CMK (cell line): ENCODE measurements at places on chromosomes 2 and 18.

DNA sequence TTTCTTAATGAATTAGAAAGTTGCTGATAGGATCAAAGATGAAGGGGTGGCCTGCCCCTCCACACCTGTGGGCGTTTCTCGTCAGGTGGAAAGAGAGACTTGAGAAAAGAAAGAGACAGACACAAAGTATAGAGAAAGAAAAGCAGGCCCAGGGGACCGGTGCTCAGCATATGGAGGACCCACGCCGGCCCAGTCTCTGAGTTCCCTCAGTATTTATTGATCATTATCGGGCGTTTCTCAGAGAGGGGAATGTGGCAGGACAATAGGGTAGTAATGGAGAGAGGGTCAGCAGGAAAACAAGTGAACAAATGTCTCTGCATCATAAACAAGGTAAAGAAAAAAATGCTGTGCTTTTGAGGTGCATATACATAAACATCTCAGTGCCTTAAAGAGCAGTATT, 144.3 kb downstream of the CCDC102B start:
- no peak for DNase-seq

GRCh38 chr2:98310010-98310409, 36.2 kb upstream of the CNGA3 start:
- no peak for DNase-seq

DNA sequence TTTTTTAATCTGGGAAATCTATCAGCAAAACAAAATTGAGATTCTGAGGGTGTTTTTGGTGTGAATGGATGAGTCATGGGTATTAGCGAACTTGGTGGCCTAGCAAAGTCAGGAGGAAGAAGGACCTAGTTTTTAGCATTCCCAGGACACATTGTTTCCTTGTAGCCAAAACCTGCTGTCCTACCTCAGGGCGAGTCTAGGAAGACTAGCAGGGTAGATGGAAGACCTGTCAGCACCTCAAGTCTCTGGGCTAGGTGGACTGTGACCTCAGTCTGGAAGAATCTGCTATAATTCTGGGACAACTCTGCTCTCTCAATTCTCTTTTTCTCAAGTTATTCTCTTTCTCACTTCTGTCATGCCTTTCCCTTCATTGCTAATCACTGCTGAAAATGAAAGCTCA, 1399.3 kb upstream of the LRRTM1 start:
- no peak for DNase-seq

DNA sequence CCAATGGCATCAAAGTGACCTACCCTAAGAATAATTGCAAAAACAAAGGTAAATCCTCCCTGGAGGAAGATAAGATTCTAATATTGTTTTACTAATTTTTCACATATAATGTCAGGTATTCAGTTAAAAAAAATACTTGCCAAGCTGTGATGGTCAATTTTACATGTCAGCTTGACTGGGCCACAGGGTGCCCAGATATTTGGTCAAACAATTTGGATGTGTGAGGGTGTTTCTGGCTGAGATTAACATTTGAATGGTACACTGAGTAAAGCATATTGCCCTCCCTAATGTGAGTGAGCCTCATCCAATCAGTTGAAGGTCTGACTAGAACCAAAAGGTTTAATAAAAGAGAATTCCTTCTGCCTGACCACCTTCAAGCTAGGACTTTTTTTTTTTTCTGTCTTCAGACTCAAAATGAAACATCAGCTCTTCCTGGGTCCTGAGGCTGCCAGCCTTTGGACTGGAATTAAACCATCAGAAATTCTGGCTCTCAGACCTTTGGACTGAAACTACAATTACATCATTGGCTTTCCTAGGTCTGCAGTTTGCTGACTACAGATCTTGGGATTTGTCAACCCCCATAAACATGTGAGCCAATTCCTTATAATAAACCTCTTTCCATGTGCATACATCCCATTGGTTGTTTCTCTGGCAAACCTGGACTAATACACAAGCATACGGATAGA, 65.4 kb downstream of the LDAH start:
- no peak for DNase-seq

GRCh38 chr2:27736890-27737204, 34.7 kb upstream of the MRPL33 start:
- no peak for DNase-seq

DNA sequence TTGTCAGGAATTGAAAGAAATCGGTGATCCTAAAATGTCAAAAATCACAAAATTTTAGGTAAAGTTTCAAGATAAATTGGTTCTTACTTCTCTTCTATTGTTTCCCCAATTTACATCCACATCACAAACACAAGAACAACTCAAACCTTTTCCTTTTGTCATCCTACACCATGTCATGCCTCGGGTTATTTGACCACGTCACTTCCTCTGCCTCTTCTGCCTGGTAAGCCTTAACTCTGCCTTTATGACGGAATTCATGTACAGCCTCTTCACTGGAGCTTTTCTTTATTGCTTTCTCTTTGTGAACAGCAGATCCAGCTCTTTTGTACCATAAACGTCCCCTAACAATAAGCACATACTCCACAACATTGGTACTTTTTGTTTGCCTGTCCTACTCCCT, 258.0 kb downstream of the DPP10 start:
- DNase-seq = no peak

- no peak for DNase-seq
Measured at GRCh38 chr2:7971248-7971647, 710.6 kb upstream of the ID2 start.
